ENCODE measurements at places on chromosomes 2 and 18. TPM values are rescaled to one million over a fixed set of nuclear protein-coding genes. Genes with fewer than 3 reads are reported as not detected.
A peak's percentile ranks its signal among the peaks of the same experiment; 100 is the strongest.

- DNase-seq: no peak
Observed at GRCh38 chr2:26875065-26875634, 27.2 kb downstream of the DPYSL5 start.

Gene PLCL1
- 4.4 TPM for total RNA-seq

DNA sequence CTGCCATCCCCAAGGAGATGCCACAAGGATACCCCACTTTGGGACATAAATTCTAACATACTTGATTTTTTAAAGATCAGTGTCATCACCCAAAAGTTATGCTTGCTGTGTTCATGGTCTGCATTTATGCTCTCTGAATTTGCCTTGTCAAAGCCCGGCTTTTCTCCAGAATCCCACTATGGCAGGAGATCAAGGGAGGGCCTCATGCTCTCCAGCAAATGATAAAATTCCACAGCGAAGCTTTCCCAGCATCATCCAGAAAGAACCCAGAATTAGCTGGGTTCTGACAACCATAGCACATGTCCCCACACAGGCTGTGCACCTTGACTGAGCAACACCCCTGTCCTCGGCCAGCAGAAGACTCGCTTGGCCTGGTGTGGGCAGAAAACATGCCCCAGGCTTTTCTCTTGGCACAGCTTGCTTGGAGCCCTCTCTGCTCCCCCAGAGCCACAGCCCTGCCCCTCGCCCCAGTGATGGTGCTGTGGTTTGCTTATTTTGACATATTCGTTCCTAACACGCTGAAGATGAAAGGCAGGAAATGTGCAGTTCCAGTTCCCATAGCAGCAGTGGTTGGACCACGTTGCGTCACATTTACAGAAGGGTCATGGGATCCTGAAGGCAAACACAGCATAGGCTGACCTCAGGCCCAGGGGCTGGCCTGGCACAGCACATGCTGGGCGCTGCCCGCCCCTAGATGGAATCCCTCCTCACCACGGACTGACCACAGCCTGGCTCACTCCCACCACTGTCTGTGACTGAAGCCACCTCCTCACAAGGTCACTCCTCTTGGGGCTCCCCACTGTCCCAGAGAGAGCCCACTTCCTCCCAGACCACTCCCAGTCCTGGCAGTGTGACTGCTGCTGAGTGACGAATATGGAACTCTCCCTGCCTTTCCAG lies 14.1 kb upstream of the CHRNA1 start:
- DNase-seq: peak; percentile 69

DNA sequence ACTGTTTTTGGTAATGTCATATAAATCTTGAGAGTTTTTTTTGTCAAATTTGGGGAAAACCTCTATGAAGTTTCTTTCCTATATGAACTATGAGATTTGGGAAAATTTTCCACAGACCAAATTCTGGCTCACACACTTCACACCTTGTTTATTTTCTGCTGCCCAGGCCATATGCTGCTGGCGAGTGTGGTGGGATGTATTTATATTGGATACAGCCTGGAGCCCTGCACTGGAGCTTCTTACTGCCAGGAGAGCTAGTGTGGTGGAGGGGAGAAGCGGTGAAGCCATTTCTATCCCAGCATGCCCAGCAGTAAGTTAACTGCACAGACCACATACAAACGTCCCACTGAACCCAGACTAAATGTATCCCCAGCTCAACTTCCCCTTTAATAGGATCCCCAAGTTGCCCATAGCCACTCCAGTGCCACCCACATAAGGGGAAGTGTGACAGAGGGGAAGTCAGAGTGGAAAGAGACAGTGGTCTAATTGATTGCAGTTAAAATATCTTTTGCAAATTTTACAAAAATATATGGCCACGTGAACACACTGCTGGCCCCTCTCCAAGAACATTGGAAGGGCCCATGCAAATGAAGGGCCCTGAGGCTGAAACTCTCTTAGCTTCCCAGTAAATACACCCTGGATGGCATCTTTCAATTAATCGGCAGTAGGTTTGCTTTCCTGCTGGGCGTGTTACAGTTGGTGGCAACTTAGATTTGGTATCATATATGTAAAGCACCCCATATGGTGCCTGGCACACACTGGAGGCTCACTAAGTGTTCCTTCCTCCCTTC lies 146.6 kb upstream of the ITGA6 start:
- no peak for DNase-seq

Gene CCNT2
- total RNA-seq: 40.1 TPM
